ENCODE measurements at places on chromosomes 5 and 9. TPM values are rescaled to one million over a fixed set of nuclear protein-coding genes. Genes with fewer than 3 reads are reported as not detected.

The BAAT gene
- not detected for total RNA-seq

The HMGCS1 gene
- total RNA-seq: 31.6 TPM

The MYOT gene
- total RNA-seq: not detected

The ADAMTSL2 gene
- total RNA-seq: under 0.01 TPM

The IL4 gene
- total RNA-seq: not detected

The UBE2D2 gene
- total RNA-seq: 61.2 TPM

The ZFP37 gene
- total RNA-seq: 3.0 TPM

The MLLT3 gene
- 37.1 TPM for total RNA-seq

The BARX1 gene
- not detected for total RNA-seq

The GRIA1 gene
- 0.50 TPM for total RNA-seq

The ANKRD18A gene
- total RNA-seq: 7.0 TPM

The NRARP gene
- total RNA-seq: 0.29 TPM

The CDX1 gene
- total RNA-seq: 0.17 TPM

The SOX30 gene
- total RNA-seq: under 0.01 TPM

The BARHL1 gene
- total RNA-seq: not detected

The PIP5KL1 gene
- total RNA-seq: 3.3 TPM

The PCDHA10 gene
- total RNA-seq: under 0.01 TPM

The AK8 gene
- 1.6 TPM for total RNA-seq

The ZCCHC7 gene
- 23.7 TPM for total RNA-seq

The C9orf50 gene
- 0.44 TPM for total RNA-seq

The TSLP gene
- total RNA-seq: 5.7 TPM

The PROB1 gene
- 1.2 TPM for total RNA-seq

The NIPAL4 gene
- not detected for total RNA-seq
